Heart right ventricle (tissue), 16 donors: ENCODE measurements at places on chromosomes 5 and 9. TPM values are rescaled to one million over a fixed set of nuclear protein-coding genes. Genes with fewer than 3 reads are reported as not detected.
A peak's percentile ranks its signal among the peaks of the same experiment; 100 is the strongest.

DNA sequence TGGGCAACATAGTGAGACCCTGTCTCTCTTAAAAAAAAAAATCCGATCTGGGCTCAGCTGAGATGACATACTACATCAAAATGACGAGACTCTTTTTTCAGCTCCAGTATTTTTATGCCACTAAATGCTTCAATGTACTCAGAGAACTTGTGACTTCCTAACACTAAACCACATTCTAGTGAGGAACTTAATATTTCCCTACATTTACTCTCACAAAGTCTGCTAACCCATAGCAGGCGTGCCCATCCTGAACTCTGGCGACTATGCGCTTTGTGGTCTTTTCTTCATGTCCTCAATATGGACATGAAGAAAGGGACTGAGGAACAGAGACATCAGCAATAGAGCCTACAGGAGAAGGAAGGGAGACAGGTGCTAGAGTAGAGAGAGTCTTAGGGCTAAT, 41.3 kb downstream of the ITK start:
- no peak for DNase-seq

Gene PCDHGA9
- 6.4 TPM for total RNA-seq

DNA sequence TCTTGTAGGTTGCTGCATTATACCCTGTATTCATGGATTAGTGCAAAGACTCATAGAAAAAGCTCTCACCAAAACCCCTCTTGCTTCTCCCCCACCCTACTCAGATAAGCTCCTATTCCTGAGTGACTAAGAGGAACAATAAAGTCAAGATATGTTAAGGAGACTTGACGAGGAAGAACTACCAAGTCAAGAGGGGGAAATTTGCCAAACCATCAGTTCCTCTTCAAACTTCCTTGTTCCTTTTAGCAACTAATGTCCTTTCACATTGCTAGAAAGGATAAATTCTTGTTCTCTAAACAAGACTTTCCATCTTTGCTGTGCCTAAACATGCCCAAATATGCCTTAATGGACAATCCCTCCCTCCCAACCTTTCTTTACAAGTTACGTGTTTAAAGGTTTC, 27.0 kb downstream of the CNOT8 start:
- DNase-seq, result no peak

DNA sequence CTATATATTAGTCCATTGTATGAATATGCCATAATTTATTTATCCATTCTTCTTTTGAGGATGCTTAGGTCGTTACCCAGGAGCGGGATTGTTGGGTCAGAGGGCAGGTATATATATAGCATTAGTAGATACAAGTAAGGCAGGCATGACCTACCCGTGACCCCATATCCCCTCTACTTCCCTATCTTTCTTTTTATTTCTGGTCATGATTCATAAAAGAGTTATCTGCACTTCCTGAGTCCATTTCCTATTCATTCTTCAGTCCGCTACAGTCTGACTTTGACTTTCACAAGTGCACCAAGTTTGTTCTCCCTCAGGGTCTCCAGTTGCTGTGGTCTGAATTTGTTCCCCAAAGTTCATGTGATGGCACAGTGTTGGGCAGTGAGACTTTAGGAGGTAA, 6.9 kb downstream of the RHOBTB3 start:
- no peak for DNase-seq

DNA sequence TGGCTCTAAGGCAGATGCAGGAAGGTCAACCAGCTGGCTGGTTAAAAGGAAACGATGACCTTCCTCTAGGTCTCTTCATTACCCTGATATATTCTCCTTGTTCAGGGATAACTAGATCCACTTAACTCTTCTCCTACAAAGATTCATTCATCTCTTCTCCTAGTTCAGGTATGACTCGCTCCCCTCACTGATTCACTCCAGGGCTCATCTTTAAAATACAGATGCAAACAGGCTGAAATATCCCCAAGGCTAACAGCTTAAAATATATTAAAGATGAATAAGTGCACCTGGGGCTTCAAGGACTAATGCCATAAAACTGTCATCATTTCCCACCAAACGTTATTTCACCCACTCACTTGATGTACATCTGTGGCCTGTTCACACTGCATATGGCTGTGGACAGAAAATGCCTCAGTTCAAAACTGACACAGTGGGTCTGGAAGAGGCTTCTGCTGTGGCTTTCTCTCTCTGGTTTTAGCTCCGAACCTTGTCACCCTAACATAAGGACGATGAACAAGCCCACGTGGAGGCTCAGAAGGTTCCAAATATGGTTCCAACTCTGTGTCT, 366.9 kb downstream of the DEPDC1B start:
- DNase-seq, result no peak

Gene CDO1
- total RNA-seq, result 4.8 TPM

DNA sequence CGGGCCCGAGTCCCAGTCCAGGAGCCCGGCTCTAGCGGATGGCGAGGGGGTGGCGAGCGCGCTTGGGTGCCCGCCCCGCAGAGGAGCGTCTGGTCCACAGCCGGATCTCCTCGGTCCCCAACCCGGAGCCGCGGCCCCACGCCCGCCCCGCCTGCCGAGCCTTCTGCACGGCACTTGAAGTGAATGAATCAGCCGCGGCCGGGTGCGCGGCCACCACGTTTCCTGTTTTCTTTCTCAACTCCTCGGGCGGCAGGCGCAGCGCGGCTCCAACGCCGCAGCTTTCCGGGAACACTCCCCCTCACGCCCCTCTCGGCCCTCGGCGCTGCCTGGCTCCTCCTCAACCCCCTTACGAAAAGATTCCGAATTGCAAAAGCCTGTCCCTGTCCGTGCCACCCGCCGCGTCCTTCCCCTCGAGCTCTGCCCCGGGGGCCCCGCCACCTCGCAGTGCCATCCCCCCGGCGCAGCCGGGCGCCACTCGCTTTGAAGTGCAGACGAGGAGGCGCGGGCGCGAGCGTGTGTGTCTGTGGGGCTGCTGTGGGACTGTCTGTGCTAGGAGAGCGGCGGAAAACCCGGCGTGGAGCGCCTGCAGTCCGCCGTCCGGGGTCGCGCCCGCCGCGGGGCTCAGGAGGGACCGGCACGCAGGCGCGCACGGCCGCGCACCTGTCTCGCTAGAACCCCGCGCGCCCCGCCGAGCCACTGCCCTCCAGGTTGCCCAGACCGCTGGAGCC, 456.6 kb downstream of the RAB3C start:
- peak; percentile 85 for DNase-seq

GRCh38 chr9:124285490-124285889, 27.7 kb downstream of the NEK6 start:
- DNase-seq, result no peak

Gene GRM6
- total RNA-seq, result not detected

GRCh38 chr9:73020877-73021276, 68.0 kb upstream of the ALDH1A1 start:
- no peak for DNase-seq

DNA sequence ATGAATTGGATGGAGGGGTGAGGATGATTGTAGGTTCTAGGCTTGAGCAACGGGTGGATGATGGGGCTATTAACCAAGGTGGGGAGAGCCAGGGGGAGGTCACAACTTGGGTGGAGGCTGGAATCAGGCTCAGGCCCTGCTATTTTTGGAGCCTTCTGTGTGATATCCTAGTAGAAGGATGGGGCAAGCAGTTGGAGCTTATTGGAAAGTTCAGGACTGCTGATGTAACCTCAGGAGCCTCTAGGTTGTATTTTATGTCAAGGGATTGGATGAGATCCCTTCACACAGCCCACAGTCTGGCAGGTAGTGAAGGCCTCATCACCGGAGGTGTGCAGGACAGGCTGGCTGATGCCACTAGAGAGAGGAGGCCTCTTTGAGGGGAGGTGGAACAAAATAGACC, 11.2 kb upstream of the RPS14 start:
- no peak for DNase-seq

- no peak for DNase-seq
These were observed 118.7 kb upstream of the NEK6 start for GRCh38 chr9:124139001-124139400.

- no peak for DNase-seq
These were observed 53.2 kb downstream of the TTC39B start for GRCh38 chr9:15253786-15254185.

GRCh38 chr5:113183694-113184093, 207.1 kb downstream of the DCP2 start:
- no peak for DNase-seq
